ENCODE measurements at places on chromosomes 3 and 15. TPM values are rescaled to one million over a fixed set of nuclear protein-coding genes. Genes with fewer than 3 reads are reported as not detected.
A peak's percentile ranks its signal among the peaks of the same experiment; 100 is the strongest.

Gene EPB42
- total RNA-seq: 2.8 TPM

Gene RLBP1
- total RNA-seq: 0.14 TPM

Gene ISLR
- 6.9 TPM for total RNA-seq

GRCh38 chr15:51403072-51403878, 61.8 kb downstream of the GLDN start:
- DNase-seq: no peak
- no peak overlapping the region for H3K4me3 ChIP-seq
- no peak overlapping the region for H3K27ac ChIP-seq
- peaks cover 7% of the 10 kb centered on the region for H3K27me3 ChIP-seq

- no peak overlapping the region for H3K4me3 ChIP-seq
- no peak for DNase-seq
- peaks cover 17% of the 10 kb centered on the region for H3K36me3 ChIP-seq
- H3K27ac ChIP-seq: no peak overlapping the region
- peaks cover 20% of the 10 kb centered on the region for H3K4me1 ChIP-seq
- H3K27me3 ChIP-seq: no peaks in the 10 kb centered on the region
These were observed 6.2 kb downstream of the ZNF609 start for GRCh38 chr15:64466408-64467141.

DNA sequence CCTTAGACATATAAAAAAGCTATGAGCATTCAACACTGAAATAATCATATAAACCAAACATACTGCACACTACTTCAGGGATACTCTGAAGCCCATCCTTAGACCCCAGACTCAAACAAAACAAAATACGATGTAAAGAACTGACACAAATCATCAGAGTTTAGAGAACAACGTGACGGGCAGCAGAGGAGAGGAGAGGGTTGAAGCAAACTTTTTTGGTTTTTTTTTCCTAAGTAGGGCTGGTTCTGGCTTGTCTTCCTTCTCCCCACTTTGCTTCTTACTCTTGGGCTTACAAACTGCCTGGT, 34.7 kb downstream of the GAP43 start:
- no peak for DNase-seq
- peaks cover 8% of the 10 kb centered on the region for H3K4me1 ChIP-seq
- H3K27me3 ChIP-seq: no peaks in the 10 kb centered on the region

GRCh38 chr3:182768413-182768812, 24.9 kb upstream of the ATP11B start:
- no peak overlapping the region for H3K4me3 ChIP-seq
- no peaks in the 10 kb centered on the region for H3K4me1 ChIP-seq
- no peak for DNase-seq

Gene MORC1
- 0.05 TPM for total RNA-seq

DNA sequence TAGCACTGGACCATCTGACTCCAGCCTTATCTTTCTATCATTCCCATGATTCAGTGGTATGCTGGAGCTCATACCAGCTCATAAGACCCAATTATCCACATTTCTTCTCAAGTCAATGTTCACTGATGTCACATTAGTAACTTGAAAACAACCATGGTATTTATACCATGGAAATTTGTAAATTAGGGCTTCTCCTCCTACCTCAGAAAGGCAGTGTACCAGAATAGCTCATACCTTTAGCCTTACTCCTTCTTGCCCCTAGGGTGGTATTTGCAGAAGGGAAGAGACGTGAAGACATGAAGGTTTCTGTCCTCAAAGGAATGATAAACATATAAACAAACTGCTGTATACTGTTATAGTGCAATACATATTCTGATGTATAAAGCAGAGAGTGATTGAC, 114.2 kb downstream of the NEK11 start:
- H3K4me3 ChIP-seq: no peak overlapping the region
- no peaks in the 10 kb centered on the region for H3K4me1 ChIP-seq
- DNase-seq: no peak
- no peaks in the 10 kb centered on the region for H3K27me3 ChIP-seq
- no peak overlapping the region for H3K27ac ChIP-seq
- H3K36me3 ChIP-seq: no peaks in the 10 kb centered on the region

Gene CAMK2N2
- not detected for total RNA-seq

Gene FEZF2
- 2.9 TPM for total RNA-seq

Gene ELL3
- total RNA-seq: 3.2 TPM

DNA sequence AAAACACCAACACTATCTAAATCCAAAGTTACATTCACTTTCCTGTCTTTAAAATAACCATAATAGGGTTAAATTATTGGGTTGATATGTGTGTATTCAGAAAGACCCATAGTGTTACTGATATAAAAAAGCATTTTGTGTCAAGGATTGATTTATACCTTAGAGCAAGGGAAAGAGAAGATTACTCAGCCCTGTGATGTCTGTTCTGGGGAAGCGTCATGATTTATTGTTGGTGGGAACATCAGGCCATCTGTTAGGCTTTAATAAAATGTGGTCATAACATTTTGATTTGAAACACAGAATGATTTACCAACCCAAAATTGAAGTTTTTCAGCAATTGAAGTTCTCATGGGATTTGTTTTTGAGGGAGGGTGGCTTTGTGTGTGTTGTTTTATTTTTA, 33.2 kb downstream of the SIDT1 start:
- H3K4me3 ChIP-seq: no peak overlapping the region
- DNase-seq: no peak
- no peaks in the 10 kb centered on the region for H3K4me1 ChIP-seq
- peaks cover 4% of the 10 kb centered on the region for H3K36me3 ChIP-seq
- no peaks in the 10 kb centered on the region for H3K27me3 ChIP-seq
- no peak overlapping the region for H3K27ac ChIP-seq

GRCh38 chr3:141452045-141452444, 34.8 kb upstream of the RASA2 start:
- H3K4me1 ChIP-seq: peaks cover 5% of the 10 kb centered on the region
- H3K27ac ChIP-seq: peak overlapping the region; percentile 60
- DNase-seq: no peak
- no peaks in the 10 kb centered on the region for H3K36me3 ChIP-seq

DNA sequence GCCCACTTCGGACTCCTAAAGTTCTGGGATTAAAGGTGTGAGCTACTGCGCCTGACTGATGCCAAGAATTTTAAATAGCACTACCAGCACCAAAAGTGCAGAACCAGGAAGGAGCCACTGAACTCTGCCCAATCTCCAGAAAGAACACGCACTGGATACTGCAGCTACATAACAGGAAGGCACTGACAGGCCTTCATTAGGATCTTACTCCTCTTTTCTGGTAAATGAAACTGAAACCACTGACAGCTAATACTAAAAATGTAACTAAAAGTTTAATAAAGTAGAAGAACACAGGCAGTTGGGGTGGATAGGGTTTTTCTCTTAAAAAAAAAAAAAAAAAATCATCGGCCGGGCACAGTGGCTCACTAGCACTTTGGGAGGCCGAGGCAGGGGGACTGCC, 74.1 kb upstream of the CHRM5 start:
- no peaks in the 10 kb centered on the region for H3K27me3 ChIP-seq
- no peak overlapping the region for H3K27ac ChIP-seq
- no peak overlapping the region for H3K4me3 ChIP-seq
- DNase-seq: no peak
- H3K4me1 ChIP-seq: no peaks in the 10 kb centered on the region

DNA sequence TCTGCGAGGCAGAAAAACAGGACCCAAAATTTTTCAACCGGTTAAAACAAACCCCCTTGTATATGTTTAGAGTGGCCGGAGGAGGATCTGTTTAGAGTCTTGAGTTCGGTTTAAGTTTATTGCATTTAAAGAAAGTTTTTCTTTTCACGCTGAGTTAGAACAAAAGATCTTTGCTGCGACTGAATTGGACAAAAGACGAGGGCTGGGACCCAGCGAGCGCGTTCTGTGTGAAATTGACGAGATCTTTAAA, 9.8 kb downstream of the NR2F2 start:
- no peak for DNase-seq
- H3K4me1 ChIP-seq: no peaks in the 10 kb centered on the region
- H3K4me3 ChIP-seq: peak overlapping the region; percentile 15
- H3K36me3 ChIP-seq: no peaks in the 10 kb centered on the region

- H3K4me1 ChIP-seq: peaks cover 42% of the 10 kb centered on the region
- DNase-seq: no peak
- no peaks in the 10 kb centered on the region for H3K36me3 ChIP-seq
- peak overlapping the region; percentile 22 for H3K27ac ChIP-seq
These were observed 462.1 kb upstream of the NR2F2 start for GRCh38 chr15:95868450-95868849.

DNA sequence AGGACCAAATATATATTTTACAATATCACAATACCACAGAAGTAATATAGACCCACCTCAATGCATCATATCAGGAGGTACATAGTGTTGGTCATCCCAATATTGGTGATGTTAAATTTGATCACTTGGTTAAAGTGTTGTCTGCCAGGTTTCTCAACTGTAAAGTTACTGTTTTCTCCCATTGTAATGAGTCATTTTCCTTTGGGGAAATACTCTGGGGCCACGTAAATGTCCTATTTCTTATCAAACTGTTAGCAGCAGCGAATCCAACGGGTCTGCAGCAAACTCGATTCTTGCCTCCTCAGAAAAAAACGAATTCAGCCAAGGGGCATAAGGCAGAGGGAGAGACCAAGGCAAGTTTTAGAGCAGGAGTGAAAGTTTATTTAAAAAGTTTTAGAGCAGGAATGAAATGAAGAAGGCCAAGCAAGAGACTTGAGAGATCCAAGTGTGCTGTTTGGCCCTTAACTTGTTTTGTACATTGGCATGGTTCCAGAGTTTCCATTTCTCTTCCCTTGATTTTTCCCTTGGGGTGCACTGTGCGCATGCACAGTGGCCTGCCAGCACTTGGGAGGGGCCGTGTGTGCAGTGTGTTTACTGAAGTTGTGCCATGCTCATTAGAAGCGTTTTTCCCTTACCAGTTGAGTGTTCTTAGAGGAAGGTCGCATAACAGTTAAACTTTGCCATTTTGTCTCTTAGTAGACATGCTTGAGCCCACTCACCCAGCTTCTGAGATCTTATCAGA, 512.5 kb downstream of the AGBL1 start:
- DNase-seq: no peak
- H3K36me3 ChIP-seq: no peaks in the 10 kb centered on the region
- no peak overlapping the region for H3K27ac ChIP-seq
- H3K4me1 ChIP-seq: no peaks in the 10 kb centered on the region
- no peaks in the 10 kb centered on the region for H3K27me3 ChIP-seq

Gene IGSF10
- total RNA-seq: 1.9 TPM

Gene NBEAL2
- total RNA-seq: 15.3 TPM

- H3K4me3 ChIP-seq: no peak overlapping the region
- no peak overlapping the region for H3K27ac ChIP-seq
- no peak for DNase-seq
- H3K27me3 ChIP-seq: no peaks in the 10 kb centered on the region
- no peaks in the 10 kb centered on the region for H3K36me3 ChIP-seq
- no peaks in the 10 kb centered on the region for H3K4me1 ChIP-seq
These were observed 961.7 kb downstream of the FHIT start for GRCh38 chr3:60289341-60290121.

Gene ATP10A
- total RNA-seq: 2.4 TPM

Gene NTRK3
- 0.57 TPM for total RNA-seq

GRCh38 chr15:63466378-63467192, 37.8 kb upstream of the USP3 start:
- no peaks in the 10 kb centered on the region for H3K27me3 ChIP-seq
- no peaks in the 10 kb centered on the region for H3K36me3 ChIP-seq
- H3K4me1 ChIP-seq: peaks cover 4% of the 10 kb centered on the region
- H3K27ac ChIP-seq: no peak overlapping the region
- DNase-seq: peak; percentile 74
- no peak overlapping the region for H3K4me3 ChIP-seq

DNA sequence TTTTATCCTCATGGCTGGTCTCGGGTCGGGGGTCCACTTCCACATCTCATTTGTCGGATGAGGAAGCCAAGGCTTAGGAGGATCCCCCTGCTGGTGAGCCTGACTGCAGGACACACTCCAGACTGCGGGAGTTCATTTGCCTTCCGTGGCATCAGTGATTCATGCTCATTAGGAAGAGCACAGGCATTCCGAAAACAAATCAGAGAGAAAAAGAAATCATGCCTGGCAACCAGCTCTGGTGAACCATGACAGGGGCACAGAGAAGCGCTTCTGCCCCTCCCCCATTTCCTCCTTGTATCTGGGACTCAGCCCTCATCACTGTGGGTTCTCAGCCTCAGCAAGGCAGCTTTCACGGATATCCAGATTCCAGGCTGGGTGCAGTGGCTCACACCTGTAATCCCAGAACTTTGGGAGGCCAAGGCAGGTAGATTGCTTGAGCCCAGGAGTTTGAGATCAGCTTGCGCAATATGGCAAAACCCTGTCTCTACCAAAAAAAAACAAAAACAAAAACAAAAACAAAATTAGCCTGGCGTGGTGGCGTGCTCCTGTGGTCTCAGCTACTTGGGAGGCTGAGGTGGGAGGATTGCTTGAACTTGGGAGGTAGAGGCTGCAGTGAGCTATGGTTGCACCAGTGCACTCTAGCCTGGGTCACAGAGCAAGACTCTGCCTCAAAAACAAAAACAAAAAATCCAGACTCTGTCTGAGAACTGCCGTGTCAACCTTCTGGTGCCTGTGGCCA, 28.4 kb downstream of the IRAK2 start:
- peak overlapping the region; percentile 98 for H3K27ac ChIP-seq
- no peak overlapping the region for H3K4me3 ChIP-seq
- no peaks in the 10 kb centered on the region for H3K27me3 ChIP-seq

- DNase-seq: peak; percentile 54
- no peaks in the 10 kb centered on the region for H3K36me3 ChIP-seq
- no peak overlapping the region for H3K4me3 ChIP-seq
- H3K27ac ChIP-seq: no peak overlapping the region
These were observed 6.3 kb downstream of the LRRC31 start for GRCh38 chr3:169863458-169863899.

GRCh38 chr3:9308298-9308990, 54.4 kb upstream of the THUMPD3 start:
- H3K4me3 ChIP-seq: no peak overlapping the region
- H3K27me3 ChIP-seq: no peaks in the 10 kb centered on the region
- no peak for DNase-seq
- H3K27ac ChIP-seq: no peak overlapping the region

Gene SAMD7
- not detected for total RNA-seq

Gene CYP11A1
- total RNA-seq: 0.66 TPM

DNA sequence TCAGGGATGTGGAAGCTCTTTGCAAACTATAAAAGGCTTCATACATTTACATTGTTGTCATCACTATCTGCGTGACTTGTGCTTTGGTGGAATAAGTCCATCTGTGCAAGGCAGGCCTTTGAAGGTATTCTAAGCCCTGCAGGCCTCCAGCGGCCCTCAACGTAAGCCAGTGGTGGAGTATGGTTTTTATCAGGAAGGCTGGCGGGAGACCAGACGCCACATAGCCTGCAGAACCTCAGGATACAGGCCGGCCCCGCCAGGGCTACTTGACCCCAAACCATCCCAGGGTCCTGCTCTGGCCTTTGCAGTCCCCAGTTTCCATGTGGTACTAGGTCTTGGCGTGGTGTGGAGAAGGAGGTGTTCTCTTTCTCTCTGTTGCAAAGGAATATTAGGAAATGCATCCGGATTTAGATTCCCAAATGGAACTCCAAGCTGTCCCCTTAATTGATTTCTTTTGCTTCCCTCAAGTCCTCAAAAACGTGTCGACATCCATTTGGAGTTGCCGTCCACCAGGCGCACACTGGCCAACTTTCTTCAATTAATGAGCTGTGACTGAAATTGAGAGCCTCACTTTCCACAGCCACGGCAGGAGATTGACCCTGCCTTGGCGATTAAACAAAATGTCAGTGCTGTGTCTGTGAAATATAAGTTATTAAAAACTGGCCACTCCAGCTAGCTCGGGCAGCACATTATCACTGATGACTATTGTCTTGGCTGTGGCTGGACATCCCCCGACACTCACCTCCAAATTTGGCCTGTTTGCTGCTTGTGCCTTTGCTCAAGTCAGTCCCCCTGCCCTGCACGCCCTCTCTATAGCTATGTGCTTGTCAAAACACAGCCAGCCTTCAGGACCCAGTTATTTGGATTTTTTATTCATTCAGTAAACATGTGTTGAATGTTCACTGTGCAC, 239.8 kb upstream of the TLE3 start:
- no peak overlapping the region for H3K4me3 ChIP-seq
- DNase-seq: no peak

Measured in thymus (tissue), 14 donors.